ENCODE measurements at places on chromosomes 2 and 18.
A peak's percentile ranks its signal among the peaks of the same experiment; 100 is the strongest.

DNA sequence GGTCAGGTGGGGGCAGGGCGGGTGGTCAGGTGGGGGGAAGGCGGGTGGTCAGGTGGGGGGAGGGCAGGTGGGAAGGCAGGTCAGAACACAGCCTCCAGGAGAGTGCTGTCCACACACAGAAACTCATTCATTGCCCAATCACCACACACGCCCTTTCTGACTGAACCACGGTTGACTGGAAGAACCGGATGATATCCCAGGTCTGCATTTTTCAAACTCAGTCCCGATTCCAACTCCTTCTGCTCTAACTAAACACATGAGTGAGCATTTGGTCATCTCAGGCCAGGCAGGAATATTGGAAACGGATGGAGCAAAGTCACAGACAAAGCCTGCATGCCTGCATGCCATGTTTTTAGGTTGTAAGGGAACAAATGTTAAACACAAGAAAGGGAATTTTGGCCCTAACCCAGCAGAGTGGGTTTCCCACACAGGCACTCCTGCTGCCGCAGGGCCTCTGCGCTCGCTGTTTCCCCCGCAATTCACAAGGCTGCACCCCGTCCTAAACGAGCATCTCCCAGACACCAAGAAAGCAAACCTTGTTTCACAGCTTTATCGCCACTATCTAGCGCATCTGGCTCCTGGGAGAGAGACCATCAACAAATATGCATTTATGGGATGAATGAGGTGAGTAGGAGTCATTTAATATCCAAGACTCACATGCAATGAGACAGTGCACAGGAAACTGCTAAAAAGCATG lies 100.1 kb downstream of the ZNF516 start:
- DNase-seq: peak; percentile 40

GRCh38 chr18:25459814-25460213 lies 107.8 kb upstream of the ZNF521 start:
- no peak for DNase-seq

- no peak for DNase-seq
These were observed 105.9 kb upstream of the AQP4 start for GRCh38 chr18:26971409-26971808.

GRCh38 chr2:119483395-119483753 lies 40.9 kb downstream of the SCTR start:
- no peak for DNase-seq

DNA sequence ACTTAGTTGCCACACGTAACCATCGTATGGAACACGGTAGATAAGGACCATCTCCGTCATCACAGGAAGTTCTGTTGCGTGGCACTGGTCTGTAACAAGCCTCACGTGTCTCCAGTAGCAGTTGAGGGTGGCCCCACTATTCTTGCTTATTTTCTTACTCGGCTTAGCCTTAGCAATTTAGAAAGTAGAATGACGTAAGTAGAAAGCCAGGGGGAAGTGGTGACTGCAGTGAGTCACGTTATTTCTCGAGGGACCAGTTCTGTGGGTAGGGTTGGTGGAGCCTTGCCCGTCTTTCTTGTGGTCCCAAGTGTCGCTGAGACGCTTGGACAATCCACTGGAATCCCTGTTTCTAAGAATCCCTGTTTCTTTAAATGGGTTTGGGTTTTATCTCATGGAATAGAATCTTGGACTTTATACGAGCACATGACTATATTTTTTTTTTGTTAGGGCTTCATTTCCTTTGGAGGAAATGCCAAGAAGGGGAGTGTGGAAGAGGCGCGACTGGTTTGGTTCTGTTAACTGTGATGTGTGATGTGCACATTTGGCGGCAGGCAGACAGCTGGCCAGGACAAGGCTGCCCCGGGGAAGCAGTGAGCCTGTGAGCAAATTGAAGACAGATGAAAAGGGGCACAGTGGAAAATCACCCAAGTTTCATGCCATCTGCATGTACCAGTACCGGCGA lies 96.2 kb downstream of the CABLES1 start:
- DNase-seq: no peak

DNA sequence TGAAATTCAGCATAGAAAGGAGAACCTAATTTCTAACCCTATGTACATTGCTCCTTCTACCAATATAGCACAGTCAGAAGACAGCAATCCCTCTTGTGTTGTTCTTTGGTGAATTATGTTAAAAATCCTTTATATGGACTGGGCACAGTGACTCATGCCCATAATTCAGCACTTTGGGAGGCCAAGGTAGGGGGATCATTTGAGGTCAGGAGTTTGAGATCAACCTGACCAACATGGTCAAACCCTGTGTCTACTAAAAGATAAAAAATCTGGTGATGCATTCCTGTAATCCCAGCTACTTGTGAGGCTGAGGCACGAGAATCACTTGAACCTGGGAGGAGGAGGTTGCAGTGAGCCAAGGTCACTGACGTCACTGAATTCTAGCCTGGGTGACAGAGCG lies 195.6 kb downstream of the TMX3 start:
- DNase-seq: no peak

DNA sequence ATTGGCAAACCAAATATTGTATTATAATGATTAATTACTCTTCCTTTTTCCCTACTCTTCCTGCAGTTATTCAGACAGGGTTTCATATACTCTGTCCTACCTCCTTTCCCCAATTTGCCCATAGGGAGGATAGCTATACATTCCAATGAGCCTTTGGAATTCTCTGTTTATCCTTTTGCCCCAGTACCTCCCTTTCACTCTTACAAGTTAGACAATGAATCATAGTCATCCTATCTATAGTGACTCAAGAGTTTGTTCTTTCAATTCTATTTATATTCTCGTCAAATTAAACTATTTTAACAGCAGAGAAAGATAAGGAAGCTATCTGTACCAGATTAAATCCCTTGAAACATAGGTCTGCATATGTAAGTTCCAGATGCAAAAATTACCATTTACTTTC lies 437.5 kb downstream of the NR4A2 start:
- DNase-seq: no peak

DNA sequence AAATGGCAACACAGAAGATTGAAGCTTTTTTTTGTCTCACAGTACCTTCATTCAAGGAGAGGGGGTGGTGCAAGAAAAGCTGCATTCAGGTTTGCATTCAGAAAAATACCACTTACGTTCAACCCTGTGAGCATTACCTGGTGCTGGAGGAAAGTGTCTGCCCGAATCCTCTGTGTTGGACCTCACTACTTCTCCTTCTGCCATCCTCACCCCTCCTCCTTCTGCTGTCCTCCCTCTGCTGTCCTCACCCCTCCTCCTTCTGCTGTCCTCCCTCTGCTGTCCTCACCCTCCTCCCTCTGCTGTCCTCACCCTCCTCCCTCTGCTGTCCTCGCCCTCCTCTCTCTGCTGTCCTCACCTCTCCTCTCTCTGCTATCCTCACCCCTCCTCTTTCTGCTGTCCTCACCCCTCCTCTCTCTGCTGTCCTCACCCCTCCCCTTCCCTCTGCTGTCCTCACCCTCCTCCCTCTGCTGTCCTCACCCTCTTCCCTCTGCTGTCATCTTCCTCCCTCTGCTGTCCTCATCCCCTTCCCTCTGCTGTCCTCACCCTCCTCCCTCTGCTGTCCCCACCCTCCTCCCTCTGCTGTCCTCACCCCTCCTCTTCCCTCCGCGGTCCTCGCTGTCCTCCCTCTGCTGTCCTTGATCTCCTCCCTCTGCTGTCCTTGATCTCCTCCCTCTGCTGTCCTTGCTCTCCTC lies 11.3 kb downstream of the GAD1 start:
- no peak for DNase-seq

GRCh38 chr2:67459761-67460160 lies 62.6 kb downstream of the ETAA1 start:
- DNase-seq: no peak

DNA sequence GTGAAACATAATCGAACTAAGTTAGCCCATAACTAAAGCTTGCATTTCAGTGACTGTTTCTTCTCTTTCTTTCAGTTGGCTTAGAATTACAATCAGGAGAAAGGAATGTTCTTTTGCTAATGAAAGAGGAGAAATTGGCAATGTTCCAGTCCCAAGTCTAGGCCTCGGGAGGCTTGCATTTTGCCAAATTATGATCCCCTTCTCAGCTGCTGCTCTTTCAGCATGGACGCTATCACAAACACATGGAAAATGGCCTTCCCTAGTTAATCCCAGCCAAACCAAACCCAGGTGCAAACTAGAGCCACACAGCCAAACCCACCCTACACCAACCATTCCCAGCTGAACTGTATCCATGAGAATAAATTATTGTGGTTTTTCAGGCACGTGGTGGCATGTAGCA lies 605.2 kb upstream of the LRRTM4 start:
- DNase-seq: no peak

DNA sequence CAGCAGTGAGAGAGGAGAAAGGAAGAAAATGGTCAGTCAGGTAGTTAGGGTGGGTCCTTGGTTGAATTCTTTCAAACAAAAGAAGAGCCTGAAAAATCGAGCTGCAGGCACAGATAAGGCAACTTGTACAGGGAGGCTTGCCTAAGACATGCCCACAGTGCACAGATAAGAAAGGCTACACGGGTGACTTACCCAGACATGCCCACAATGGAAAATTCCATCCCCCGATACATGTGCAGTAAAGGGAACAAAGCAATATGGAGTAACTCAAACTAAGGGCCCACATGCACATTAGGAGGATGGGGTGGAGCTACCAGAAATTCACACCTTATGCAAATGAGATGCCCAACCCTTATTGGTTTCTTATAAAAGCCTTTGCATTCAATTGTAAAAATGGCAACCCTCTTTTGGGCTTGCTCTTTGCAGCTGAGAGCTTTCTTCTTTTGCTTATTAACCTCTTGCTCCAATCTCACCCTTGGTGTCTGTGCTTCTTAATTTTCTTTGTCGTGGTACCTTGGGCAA lies 110.3 kb upstream of the RMP24 start:
- DNase-seq: no peak

DNA sequence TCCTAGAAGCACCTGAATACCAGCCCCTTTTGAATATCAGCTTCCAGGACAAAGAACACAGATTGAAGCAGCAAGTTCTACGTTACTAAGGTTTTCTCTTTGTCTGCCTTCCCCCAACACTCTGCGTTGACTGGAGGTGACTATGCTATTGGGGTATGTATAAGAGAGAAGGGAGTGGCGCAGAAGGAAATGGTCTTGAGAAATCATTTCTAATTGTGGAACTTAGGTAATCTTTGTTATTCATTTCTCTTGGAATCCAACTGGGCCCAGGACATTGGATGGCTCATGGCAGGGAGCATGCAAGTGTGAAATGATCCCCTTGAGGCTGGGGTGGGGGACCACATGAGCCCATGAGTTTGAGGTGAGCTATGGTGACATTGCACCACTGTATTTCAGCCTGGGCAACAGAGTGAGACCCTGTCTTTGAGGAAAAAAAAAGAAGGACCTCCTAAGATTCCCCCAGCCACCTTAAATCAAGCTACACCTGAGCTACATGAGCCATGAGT lies 29.7 kb downstream of the XDH start:
- no peak for DNase-seq

DNA sequence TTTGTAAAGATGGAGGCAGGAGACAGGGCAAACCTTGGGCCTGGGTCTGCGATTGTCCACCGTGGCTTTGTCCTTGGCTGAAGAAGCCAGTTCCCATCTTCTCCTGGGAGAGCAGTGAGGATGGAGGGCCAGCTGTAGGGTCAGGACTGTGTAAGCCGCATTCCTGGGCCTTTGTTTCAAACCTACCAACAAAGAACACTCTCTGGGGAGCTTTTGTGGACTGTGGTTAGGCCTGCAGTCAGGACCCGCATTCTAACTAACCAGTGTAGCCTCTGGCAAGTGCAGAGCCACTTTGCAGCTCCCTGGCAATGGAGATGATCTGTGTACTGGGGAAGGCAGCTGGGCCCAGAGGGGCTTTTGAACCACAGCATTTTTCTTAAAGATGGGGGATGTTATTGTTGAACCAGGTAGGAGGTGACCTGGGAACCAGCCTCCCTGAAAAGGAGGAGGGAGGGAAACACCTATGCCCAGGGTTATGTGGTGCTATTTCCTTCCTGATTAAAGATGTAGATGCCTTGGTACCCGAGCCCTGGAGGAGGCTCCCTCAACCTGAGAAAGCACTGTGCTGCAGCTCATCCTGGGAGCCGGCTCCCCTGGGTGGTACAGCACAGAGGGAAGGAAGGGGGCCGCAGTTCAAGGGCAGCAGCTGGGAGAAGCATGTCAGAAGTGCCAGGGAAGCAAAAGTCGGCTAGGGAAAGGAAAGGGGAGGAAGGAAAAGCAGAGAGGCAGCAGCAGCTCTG lies 12.7 kb upstream of the SMAD4 start:
- no peak for DNase-seq

GRCh38 chr2:238789317-238789806 lies 58.5 kb upstream of the TWIST2 start:
- no peak for DNase-seq

- DNase-seq: peak; percentile 93
These were observed 1.1 kb upstream of the MAT2A start for GRCh38 chr2:85537600-85538506.

DNA sequence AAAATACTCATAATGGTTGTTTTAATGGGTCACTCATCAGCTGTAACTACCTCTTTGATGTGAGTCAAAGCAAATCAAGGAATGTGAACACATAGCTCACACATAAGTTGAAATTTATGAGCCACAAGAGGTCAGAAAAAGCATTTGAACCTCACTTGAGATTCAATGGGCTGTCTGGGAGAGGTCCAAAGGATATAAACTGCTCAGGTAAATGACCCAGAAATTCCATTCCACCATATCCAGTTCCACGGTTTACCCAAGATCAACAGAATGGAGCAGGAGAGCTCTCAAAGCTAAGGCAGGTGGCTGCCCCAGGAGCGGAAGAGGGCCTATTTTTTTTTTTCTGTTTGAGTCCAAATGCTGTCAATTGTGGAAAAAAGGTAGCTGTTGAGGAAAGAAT lies 464.1 kb downstream of the TNS1 start:
- no peak for DNase-seq

GRCh38 chr2:50680646-50681045 lies 351.3 kb downstream of the NRXN1 start:
- no peak for DNase-seq

GRCh38 chr2:8304821-8305766 lies 376.8 kb upstream of the ID2 start:
- DNase-seq: no peak

DNA sequence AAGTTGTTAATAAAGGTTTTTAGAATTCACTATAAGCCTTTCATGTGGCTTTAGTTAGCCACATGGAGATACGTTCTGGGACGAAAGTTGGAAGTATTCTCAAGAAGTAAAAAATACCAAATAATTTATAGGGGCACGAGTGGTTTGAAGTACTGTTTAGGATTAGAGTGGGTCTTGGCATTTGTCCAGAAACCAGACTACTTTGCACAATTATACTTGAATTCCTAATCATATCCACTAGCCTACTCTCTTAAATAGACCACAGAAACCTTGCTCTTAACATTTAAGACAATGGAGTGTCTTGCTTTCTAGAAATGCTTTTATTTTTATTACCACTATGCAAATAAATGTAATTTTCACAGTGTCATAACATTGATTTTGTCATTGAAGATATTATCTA lies 44.6 kb downstream of the UBE2E3 start:
- DNase-seq: no peak

DNA sequence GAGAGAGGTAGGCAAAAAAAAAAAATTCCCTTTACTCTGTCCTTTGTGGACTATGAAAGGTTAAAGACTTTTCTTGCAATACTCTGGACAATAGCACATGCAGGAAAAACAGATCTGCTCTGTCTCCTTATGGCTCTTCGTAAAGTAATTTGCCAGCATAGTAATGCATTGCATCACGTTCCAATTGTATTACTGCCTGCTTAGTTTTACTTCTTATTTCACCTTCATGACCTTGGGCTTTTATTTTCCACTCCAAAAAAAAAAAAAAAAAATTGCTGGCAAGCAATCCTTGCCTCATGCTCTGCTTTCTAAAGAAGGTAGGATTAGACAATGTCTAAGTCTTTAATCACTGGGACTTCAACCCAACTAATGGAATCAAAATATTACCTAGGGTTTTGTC lies 1802.7 kb downstream of the SUCLG1 start:
- DNase-seq: peak; percentile 19

- no peak for DNase-seq
These were observed 47.3 kb upstream of the B3GNT7 start for GRCh38 chr2:231348173-231348572.

All from SK-N-DZ (cell line).